ENCODE measurements at places on chromosomes 11 and 22. TPM values are rescaled to one million over a fixed set of nuclear protein-coding genes. Genes with fewer than 3 reads are reported as not detected.

APOBEC3C gene
- total RNA-seq, result 5.5 TPM

NTM gene
- total RNA-seq, result 0.95 TPM

MICALL1 gene
- total RNA-seq, result 29.7 TPM

GSTT2 gene
- not detected for total RNA-seq

TMPRSS13 gene
- total RNA-seq, result 1.1 TPM

All from SK-MEL-5 (cell line).